ENCODE measurements at places on chromosomes 13 and 19.

- DNase-seq = no peak
These were observed 84.8 kb downstream of the SLC7A1 start for GRCh38 chr13:29510651-29511084.

DNA sequence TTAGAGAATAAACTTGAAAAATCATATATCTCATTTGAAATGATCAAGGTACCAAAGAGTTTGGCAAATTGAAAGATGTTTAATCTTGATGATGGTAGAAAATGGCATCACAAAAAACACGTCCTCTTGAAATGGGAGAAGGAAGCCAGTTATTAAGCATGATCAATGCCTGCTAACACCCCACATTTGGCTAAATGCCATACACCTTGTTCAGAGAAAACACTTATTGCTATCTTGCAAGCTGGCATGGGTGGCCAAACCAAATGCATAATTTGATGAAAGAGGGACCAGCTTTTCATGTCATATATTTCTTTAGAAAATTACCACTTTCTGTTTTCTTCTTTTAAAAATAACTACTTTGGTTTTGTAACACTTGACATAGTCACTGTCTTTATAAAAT is 141.3 kb downstream of the ZAR1L start:
- DNase-seq = no peak

GRCh38 chr13:110540871-110541525 is 20.5 kb downstream of the RAB20 start:
- no peak for DNase-seq

DNA sequence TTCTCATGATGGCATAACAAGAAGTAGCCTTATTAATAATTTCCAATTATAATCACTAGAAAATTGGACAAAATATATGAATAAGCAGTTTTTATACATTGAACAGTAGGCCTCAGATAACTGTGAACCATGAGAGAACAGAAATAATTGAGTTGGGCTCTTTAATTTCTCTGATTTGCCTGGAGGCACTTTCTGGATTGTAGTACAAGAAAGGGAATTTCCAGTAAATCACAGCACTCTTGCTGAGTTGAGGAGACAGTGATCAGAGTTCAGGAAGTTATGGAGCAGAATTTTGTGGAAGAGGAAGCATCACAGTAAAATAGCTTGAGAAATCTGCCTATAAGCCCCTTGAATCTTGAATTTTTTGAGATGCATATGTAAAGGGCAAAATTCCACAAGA is 216.2 kb downstream of the MAB21L1 start:
- DNase-seq = no peak
